ENCODE measurements at places on chromosomes 2 and 18.

DNA sequence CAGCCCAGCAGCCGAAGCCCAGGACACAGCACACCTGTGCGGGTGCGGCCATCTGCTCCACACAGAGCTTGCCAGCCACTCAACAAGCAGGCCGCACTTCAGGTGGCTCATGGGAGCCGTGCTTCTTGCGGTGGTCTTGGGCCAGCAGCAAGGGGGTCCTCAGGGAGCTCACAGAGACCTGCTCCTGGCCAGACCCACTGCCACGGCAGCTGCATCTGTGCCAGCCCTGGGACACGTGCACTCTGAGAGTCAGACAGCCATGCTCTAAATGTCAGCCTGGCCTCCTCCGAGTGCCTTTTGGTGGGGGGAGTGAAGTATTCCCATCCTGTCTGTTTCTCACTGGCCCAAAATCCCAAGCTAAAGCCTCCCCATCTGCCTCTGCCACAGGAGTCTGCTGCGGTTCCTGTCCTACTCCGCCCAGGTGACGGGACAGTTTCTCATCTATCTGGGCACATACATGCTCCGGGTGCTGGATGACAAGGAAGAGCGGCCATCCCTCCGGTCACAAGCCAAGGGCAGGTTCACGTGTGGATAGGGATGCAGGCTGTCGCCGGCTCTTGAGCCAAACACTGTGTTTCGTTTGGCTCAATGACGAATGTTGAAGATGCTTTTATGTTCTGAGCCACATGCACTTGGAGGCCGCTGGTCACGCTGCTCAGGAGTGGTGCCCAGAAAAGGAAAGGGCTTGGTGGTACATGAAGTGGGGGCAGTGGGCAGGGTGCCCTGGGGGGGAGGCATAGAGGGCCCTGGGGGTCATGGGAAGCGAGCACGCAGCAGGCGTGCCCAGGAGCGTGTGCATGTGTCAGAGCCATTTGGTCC lies 22.8 kb downstream of the CIDEA start:
- DNase-seq = no peak

DNA sequence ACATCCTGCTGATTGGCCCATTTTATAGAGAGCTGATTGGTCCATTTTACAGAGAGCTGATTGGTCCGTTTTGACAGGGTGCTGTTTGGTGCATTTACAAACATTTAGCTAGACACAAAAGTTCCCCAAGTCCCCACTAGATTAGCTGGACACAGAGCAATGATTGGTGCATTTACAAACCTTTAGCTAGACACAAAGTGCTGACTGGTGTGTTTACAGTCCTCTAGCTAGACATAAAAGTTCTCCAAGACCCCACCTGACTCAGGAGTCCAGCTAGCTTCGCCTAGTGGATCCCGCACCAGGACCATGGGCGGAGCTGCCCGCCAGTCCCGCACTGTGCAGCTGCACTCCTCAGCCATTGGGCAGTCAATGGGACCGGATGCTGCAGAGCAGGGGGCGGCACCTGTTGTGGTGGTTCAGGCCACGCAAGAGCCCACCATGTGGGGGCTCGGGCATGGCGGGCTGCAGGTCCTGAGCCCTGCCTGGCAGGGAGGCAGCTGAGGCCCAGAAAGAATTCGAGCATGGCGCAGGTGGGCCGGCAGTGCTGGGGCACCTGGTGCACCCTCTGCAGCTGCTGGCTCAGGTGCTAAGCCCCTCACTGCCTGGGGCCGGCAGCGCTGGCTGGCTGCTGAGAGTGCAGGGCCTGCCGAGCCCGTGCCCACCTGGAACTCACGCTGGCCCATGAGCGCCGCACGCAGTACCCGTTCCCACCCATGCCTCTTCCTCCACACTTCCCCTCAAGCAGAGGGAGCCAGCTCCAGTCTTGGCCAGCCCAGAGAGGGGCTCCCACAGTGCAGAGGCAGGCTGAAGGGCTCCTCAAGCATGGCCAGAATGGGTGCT lies 713.2 kb upstream of the GYPC start:
- DNase-seq = no peak

GRCh38 chr2:128420776-128421175 lies 102.1 kb upstream of the HS6ST1 start:
- no peak for DNase-seq

DNA sequence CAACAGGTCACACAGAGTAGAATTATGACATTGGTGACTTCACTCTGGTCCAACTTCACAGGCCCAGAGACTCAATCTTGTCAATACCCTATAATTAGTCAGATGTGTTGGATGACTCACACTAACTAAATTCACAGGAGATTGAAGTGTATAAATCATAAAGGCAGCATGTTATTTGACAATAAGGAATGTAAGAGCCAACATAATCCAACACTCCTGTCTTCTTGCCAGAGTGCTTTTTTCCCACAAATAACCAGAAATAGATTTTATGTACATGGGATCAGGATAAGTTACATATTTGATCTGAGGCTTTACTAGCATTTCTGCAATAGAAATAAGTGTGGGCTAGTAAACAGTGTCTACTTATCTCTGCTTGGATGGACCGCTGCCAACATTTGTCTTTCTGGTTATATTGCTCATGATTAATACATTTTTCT lies 42.2 kb upstream of the ZSWIM2 start:
- DNase-seq = no peak

GRCh38 chr2:55097461-55098410 lies 47.5 kb upstream of the RTN4 start:
- DNase-seq = no peak

- DNase-seq = no peak
These were observed 171.2 kb downstream of the FBXO15 start for GRCh38 chr18:73976433-73976832.

- DNase-seq = no peak
These were observed 8.3 kb upstream of the GPR148 start for GRCh38 chr2:130720528-130720927.

- no peak for DNase-seq
These were observed 3.7 kb downstream of the ALPG start for GRCh38 chr2:232410238-232410900.

GRCh38 chr2:19664646-19665045 lies 237.1 kb downstream of the TTC32 start:
- no peak for DNase-seq

DNA sequence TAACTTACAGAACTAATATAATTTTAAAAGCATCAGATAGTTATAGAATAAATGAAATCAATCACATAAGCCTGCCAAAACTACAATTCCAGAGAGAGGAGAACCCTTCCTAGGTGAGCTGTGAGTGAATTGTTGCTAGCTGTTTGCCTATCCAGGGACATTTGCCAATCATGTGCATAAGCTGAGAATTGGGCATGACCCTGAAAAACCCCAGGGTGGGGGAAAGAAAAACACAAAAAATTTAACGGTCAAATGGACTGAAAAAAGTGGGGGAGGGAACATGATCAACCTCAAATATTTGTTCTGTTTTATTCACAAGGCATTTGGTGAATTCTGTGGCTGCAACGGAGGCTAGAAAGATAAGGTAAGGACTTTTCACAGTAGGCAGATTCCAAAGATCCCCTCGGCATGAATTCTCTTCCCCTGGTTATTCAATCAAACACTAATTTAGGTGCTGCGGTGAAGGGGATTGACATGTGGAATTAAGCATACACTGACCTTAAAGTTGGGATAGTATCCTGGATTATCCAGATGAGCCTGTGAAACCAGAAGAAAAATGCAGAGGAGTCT lies 203.9 kb upstream of the RGPD4 start:
- no peak for DNase-seq

GRCh38 chr2:31324016-31324633 lies 90.2 kb downstream of the EHD3 start:
- DNase-seq = peak; percentile 38

- no peak for DNase-seq
These were observed 504.5 kb upstream of the VRK2 start for GRCh38 chr2:57542081-57542480.

DNA sequence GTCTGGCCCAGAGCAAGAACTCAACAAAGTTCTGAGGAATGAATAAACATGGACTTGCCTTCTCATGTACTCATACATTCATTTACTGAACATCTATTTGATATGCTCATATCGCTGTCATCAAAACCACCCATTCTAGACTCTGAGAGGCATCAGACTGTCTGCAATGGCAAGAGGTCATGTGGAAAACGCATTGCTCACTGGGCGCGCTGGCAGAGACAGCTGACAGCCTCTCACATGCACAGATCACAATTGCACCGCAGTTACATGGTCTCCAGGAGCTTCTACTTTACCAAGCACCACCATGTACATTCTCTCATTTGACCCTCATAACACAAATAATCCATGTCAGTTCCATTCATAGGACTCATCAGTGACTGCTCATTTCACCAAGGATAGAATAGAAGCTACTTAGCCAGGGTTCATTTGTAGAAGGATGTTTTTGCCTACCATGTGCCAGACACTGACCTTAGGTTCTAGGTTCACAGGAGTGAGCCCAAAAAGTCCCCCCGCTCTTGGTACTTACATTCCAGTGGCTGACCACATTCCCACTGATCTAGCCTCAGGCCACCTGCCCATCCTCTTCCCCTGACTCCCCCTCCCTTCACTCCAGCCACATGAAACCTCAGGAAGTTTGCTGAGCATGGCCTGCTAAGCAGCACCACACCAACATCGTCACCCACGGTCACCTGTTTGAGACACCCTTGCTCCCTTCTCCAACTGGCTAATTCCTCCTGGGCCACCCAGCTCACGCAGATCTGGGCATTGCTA lies 6.1 kb downstream of the FAM124B start:
- DNase-seq = no peak

- no peak for DNase-seq
These were observed 91.5 kb downstream of the MREG start for GRCh38 chr2:215921895-215922294.

DNA sequence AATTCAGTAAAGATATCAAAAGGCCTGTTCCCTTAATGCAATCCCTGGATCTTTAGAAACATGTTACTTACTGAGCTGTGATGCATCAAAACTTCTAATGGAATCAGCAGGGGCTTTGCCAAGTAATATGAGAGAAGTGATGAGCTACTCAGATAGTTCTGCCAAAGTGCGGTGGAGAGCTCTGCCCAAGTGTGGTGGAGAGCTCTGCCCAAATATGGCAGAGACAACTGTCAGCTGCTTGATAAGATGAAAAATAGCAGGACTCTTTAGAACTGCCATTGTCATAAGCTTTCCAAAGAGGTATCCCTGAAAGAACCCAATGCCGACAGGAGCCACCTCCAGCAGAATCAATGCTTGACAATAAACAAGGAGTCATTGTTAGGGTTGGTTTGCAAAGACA lies 167.9 kb upstream of the SLC39A10 start:
- DNase-seq = no peak

DNA sequence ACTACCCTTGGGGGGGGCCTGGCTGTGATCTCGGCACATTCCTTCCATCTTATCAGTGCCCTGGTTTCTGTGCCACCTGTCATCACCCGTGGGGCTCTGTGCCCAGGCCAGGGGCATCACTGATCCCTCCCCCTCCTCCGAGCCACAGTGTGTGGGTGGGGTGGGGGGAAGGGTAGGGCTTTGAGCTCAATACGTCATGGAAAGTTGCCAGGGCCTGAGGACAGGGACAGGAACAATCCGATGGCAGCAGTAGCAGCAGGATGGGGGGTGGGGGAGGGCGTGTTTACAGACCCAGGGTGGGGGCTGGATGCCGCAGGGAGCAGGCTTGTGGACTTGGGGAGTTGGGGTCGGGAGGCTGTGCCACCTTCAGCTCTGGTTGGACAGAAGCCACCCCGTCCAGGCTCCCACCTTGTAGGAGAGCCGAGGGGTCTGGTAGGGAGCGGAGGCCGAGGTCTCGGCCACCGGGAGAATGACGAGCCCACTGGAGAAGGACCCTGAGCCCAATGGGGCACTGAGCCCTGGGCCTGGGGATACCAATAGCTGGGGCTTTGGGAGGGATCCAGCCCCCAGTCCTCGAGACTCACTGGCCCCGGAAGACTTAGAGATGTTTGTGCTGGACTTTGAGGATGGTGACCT lies 3.5 kb downstream of the SLC4A3 start:
- no peak for DNase-seq

- DNase-seq = no peak
These were observed 122.5 kb upstream of the RND3 start for GRCh38 chr2:150609831-150610582.

DNA sequence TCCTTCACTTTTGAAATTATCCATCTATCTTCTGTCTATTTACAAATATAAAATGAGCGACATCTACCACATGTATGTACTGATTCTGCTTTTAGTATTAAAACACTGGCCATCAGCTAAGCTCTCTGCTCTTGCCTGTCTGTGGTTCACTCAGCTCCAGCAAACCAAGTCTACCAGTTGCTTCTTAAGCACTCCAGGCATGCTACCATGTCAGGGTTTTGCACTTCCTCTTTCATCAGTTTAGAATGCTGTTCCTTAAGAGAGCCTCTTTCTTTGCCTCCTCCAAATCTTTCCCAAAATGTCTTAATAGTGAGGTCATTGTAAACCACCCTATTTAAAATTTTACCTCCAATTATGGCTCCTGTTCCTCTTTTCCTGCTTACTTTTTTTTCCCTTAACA lies 59.5 kb downstream of the SCN3A start:
- DNase-seq = no peak

DNA sequence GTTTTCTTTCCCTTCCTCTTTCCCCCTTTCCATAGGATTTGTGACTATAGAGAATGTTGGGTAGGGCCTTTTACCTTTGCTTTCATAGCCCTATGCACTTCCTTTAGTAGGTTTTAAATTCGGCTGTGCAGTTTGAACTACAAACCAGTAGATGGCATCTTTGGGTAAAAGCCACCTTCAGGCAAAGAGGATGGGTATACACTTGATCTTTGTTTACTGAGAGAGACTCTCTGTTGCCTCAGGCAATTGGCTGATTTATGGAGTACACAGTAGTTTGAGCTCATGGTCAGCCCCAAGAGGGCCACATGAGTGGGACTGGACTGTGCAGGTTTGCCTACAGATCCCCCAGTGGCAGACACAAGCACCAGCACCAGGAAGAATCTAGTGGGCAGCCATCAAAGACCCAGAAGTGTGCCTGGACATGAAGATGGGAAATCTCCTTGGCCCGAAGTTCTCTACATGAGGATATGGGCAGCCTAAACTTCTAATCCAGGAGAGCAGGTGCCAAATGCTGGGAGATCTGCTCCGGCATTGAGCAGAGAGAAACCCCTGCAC lies 1304.3 kb upstream of the DDX18 start:
- DNase-seq = no peak

DNA sequence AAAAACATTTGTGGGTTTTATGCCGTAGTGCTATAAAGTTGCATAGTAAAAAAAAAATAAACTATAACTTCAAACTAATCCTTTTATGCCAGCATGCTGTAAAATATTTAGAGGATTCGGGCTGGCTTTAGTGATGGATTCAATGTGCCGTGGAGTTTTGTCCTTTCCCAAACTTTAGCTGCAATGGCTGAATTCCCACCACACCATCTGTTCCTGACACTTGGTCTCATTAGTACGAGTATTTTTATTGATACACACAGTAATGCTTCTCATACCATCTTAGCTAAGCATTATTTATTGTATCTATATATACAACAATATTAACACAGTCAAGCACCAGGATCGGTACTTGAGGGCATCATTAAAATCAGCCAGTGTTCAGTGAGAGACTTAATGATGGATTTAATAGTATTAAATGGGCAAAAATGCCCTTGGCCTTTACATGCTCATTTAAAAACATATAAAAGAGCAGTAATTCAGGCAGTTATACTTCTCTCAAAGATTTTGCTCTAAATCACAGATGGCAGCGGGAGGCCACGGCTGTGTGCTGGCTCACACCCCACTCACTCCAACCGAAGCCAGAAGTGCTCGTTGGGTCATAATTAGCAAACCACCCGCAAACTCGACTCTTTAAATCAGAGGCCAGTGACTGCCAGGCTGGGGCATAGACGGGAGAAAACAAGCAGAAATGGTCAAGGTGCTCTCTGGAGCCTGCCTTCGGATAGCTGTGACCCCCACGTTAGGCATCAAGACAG lies 297.0 kb upstream of the REV1 start:
- no peak for DNase-seq

Measured in CD4-positive, alpha-beta T cell treated with Interleukin-21 for 1 hour (primary cell).